Keratinocyte (primary cell): ENCODE measurements at places on chromosomes 11 and 22.

DNA sequence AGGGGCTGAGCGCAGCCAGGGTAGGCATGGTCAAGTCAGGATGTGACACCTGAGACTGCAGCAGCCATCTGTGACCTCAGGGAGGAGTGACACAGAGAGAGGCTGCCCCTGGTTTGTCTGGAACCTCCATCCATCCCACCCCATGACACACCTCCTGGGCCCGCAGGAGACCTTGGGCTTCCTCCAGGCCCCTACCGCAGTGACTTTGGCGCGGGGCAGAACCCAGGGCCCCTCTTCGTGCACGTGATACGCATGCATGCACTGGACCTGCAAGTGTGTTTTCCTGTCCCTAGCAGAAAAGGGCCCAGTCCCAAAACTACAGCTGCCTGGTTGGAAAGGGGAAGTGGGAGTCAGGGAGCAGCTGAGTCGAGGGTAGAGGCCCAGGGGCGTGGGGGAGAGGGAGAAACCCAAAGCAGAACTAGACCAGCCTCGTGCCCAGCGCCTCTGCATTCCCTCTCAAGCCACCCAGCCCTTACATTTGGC lies 7.9 kb upstream of the CYTH4 start:
- H3K4me3 ChIP-seq: no peak overlapping the region
- H3K4me1 ChIP-seq: peaks cover 6% of the 10 kb centered on the region
- no peaks in the 10 kb centered on the region for H3K36me3 ChIP-seq
- H3K27me3 ChIP-seq: peaks cover 8% of the 10 kb centered on the region
- H3K27ac ChIP-seq: no peak overlapping the region

DNA sequence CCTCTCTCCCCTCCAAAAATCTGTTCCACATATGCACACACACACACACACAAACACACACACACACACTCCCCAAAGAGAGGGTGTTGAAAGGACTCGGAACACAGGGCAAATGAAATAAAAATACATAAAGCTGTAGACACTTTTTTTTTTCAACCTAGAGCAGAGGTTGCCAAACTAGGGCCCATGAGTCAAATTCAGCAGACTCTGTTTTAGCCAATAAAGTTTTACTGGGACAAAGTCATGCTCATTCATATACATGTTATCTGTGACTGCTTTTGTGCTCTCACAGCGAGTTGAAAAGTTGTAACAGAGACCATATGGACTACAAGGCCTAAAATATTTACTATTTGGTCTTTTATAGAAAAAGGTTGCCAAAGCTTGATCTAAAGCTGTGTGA lies 8.9 kb downstream of the IMMP1L start:
- H3K27me3 ChIP-seq: no peaks in the 10 kb centered on the region
- no peak overlapping the region for H3K27ac ChIP-seq
- no peaks in the 10 kb centered on the region for H3K36me3 ChIP-seq
- no peaks in the 10 kb centered on the region for H3K4me1 ChIP-seq

- DNase-seq: no peak
- H3K4me3 ChIP-seq: no peak overlapping the region
- H3K27me3 ChIP-seq: no peaks in the 10 kb centered on the region
- no peak overlapping the region for H3K27ac ChIP-seq
- H3K4me1 ChIP-seq: peaks cover 5% of the 10 kb centered on the region
Observed at GRCh38 chr22:23909296-23909898, 15.2 kb downstream of the MIF start.

DNA sequence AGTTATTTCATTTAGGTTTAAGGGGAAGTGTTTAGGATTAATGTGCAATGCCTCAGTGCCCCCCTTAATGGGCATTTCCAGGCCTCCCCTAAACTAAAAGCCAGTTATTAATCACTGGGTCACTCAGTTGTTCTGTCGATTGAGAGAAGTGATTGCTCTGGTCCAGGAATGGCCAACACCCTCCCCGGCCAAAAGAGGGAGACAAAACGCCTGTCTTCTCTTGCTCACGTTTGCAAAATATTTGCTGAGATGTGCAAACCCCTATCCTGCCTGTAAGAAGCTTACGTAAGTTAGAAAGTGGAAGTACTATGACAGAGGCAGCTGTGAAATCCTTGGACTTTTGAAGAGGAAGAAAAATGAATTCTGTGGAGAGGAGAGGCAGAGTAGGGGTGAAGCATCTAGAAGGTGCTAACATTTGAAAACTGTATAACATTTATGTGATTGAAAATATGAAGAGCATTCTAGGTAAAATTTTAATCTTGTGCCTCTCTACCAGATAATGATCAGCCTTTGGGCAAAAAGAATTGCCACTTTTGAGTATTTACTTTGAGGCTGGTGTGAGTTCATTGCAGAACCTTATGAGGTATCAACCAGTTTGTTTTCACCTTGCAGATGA lies 37.7 kb downstream of the NTM start:
- H3K4me3 ChIP-seq: no peak overlapping the region
- H3K27ac ChIP-seq: no peak overlapping the region
- H3K36me3 ChIP-seq: no peaks in the 10 kb centered on the region
- H3K27me3 ChIP-seq: no peaks in the 10 kb centered on the region
- no peaks in the 10 kb centered on the region for H3K4me1 ChIP-seq

DNA sequence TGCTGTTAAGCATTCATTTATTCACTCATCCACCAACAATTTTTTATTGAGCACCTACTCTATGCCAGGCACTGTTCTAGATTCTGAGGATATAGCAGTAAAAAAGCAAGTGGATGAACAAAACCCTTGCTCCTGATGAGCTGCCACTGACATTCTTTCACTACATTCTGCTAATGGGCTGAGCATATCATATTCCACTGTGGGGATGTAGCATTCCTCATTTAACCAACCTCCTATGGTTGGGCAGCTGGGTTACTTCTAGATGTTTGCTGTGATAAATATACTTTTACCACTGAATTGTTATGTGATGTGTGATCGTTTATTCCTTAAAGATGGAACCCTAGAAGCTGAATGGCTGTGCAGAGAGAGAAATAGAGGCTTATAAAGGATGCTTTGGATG lies 176.9 kb downstream of the MN1 start:
- H3K4me3 ChIP-seq: no peak overlapping the region
- no peak for DNase-seq
- peaks cover 16% of the 10 kb centered on the region for H3K4me1 ChIP-seq
- no peaks in the 10 kb centered on the region for H3K27me3 ChIP-seq
- H3K27ac ChIP-seq: no peak overlapping the region

- no peak for DNase-seq
- peaks cover 5% of the 10 kb centered on the region for H3K4me1 ChIP-seq
- H3K27me3 ChIP-seq: no peaks in the 10 kb centered on the region
- no peak overlapping the region for H3K4me3 ChIP-seq
- H3K36me3 ChIP-seq: no peaks in the 10 kb centered on the region
Observed at GRCh38 chr11:12019337-12019736, 10.9 kb upstream of the DKK3 start.

DNA sequence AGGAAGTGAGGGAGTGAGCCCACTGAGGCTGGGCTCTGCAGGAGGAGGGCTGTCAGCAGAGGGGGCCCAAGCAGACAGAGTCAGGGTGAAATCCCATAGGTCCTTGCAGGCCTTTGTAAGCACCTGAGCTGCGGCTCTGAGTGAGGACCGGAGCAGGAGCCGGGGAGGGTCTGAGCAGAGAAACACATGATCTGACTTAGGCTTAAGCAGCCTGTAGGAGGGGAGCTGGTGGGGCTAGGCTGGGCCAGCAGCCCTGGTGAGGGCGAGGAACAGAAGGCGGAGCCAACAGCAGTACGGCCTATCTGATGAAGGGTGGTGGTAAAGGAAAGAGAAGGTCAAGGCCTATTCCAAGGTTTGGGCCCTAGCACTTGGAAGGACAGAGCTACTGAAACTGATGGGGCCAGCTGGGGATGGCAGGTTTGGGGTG lies 26.9 kb upstream of the CBX7 start:
- DNase-seq: no peak
- no peak overlapping the region for H3K27ac ChIP-seq
- H3K4me1 ChIP-seq: peaks cover 22% of the 10 kb centered on the region
- no peaks in the 10 kb centered on the region for H3K27me3 ChIP-seq

- no peaks in the 10 kb centered on the region for H3K36me3 ChIP-seq
- H3K27me3 ChIP-seq: peaks cover 6% of the 10 kb centered on the region
- H3K27ac ChIP-seq: no peak overlapping the region
- peaks cover 4% of the 10 kb centered on the region for H3K4me1 ChIP-seq
- no peak overlapping the region for H3K4me3 ChIP-seq
- DNase-seq: no peak
Observed at GRCh38 chr22:36125434-36125833, 35.1 kb downstream of the APOL3 start.

- no peak for DNase-seq
- no peaks in the 10 kb centered on the region for H3K36me3 ChIP-seq
- no peaks in the 10 kb centered on the region for H3K27me3 ChIP-seq
- peak overlapping the region; percentile 8 for H3K4me3 ChIP-seq
Observed at GRCh38 chr11:131895865-131896264, 525.5 kb downstream of the NTM start.

- peak overlapping the region; percentile 5 for H3K4me3 ChIP-seq
- H3K4me1 ChIP-seq: peaks cover 2% of the 10 kb centered on the region
- no peak for DNase-seq
- peaks cover 2% of the 10 kb centered on the region for H3K36me3 ChIP-seq
- H3K27me3 ChIP-seq: peaks cover 42% of the 10 kb centered on the region
Observed at GRCh38 chr22:19523240-19524169, 705 bp downstream of the CLDN5 start.

GRCh38 chr11:13354335-13354734 lies 76.7 kb downstream of the BMAL1 start:
- H3K27me3 ChIP-seq: no peaks in the 10 kb centered on the region
- H3K27ac ChIP-seq: no peak overlapping the region
- H3K4me3 ChIP-seq: no peak overlapping the region
- peaks cover 23% of the 10 kb centered on the region for H3K36me3 ChIP-seq
- no peaks in the 10 kb centered on the region for H3K4me1 ChIP-seq

GRCh38 chr22:45478108-45478771 lies 24.4 kb upstream of the FBLN1 start:
- no peak overlapping the region for H3K27ac ChIP-seq
- H3K36me3 ChIP-seq: no peaks in the 10 kb centered on the region
- no peaks in the 10 kb centered on the region for H3K4me1 ChIP-seq
- DNase-seq: no peak
- H3K4me3 ChIP-seq: no peak overlapping the region
- H3K27me3 ChIP-seq: no peaks in the 10 kb centered on the region

GRCh38 chr11:128615076-128615475 lies 27.7 kb upstream of the ETS1 start:
- no peaks in the 10 kb centered on the region for H3K4me1 ChIP-seq
- peaks cover 6% of the 10 kb centered on the region for H3K27me3 ChIP-seq
- DNase-seq: no peak
- H3K27ac ChIP-seq: no peak overlapping the region

DNA sequence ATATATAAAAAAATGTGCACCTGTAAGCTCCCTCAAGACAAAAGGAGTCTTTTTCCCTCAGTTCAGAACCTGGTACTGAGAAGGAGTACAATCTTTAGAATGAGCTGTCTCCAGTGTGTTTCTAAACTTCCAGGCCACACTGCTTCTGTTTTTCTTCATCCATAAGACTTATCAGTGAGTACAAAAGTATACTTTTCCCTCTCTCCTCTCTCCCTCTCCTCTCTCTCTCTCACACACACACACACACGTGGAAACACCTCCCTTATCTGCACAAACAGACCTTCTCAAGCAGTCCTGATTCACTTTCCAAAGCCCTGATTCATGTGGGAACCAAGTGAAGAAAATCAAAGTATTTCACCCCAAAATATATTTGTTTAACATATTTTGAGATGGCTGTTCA lies 220.7 kb upstream of the UBASH3B start:
- H3K27ac ChIP-seq: no peak overlapping the region
- no peaks in the 10 kb centered on the region for H3K36me3 ChIP-seq
- DNase-seq: no peak

GRCh38 chr11:70796648-70797227 lies 398.4 kb downstream of the CTTN start:
- H3K27me3 ChIP-seq: no peaks in the 10 kb centered on the region
- H3K4me3 ChIP-seq: no peak overlapping the region

- H3K4me3 ChIP-seq: no peak overlapping the region
- H3K4me1 ChIP-seq: peaks cover 2% of the 10 kb centered on the region
- H3K36me3 ChIP-seq: no peaks in the 10 kb centered on the region
- H3K27me3 ChIP-seq: no peaks in the 10 kb centered on the region
- DNase-seq: no peak
- no peak overlapping the region for H3K27ac ChIP-seq
Observed at GRCh38 chr11:122843281-122844141, 5.2 kb downstream of the CRTAM start.

GRCh38 chr22:44723801-44724200 lies 21.8 kb downstream of the PRR5 start:
- no peak for DNase-seq
- H3K27me3 ChIP-seq: no peaks in the 10 kb centered on the region
- no peak overlapping the region for H3K27ac ChIP-seq
- H3K4me1 ChIP-seq: no peaks in the 10 kb centered on the region

- H3K36me3 ChIP-seq: no peaks in the 10 kb centered on the region
- no peak overlapping the region for H3K27ac ChIP-seq
- H3K27me3 ChIP-seq: no peaks in the 10 kb centered on the region
- H3K4me3 ChIP-seq: no peak overlapping the region
- H3K4me1 ChIP-seq: no peaks in the 10 kb centered on the region
Observed at GRCh38 chr11:1171985-1172728, 14.4 kb downstream of the MUC5AC start.

DNA sequence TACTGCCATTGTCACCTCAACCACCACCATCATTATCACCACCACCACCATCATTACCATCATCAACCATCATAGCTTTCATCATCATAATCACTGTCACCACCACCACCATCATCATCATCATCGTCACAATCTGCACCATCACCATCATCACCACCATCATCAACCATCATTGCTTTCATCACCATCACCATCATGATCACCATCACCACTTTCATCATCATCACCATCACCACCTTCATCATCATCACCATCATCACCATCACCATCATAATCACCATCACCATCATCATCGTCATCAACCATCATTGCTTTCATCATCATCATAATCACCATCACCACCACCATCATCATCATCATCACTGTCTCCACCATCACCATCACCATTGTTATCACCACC lies 8.7 kb upstream of the OSBPL5 start:
- no peaks in the 10 kb centered on the region for H3K36me3 ChIP-seq
- no peak overlapping the region for H3K27ac ChIP-seq
- peaks cover 28% of the 10 kb centered on the region for H3K27me3 ChIP-seq
- no peak for DNase-seq
- H3K4me3 ChIP-seq: no peak overlapping the region

DNA sequence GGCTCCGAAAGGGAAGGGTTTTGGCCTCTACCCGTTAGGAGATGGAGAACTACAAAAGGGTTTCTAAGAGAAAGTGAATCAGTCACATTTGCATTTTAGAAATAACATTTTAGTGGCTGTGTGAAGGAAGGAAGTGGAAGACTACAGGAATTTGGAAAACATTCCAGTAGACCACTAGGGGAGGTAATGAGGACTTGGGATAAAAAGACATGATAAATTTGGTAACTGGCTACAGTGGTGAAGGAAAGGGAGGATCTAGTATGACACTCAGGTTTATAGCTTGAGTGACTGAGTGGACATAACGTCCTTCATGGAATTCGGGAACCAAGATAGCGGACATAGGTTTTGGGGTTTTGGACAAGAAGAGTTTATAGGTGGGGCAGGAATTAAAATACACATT lies 7.0 kb upstream of the RRM1 start:
- no peaks in the 10 kb centered on the region for H3K4me1 ChIP-seq
- H3K36me3 ChIP-seq: peaks cover 9% of the 10 kb centered on the region
- no peaks in the 10 kb centered on the region for H3K27me3 ChIP-seq
- H3K4me3 ChIP-seq: no peak overlapping the region
- H3K27ac ChIP-seq: no peak overlapping the region
